Hypothalamus (tissue), 51 donors: ENCODE measurements at places on chromosomes 7 and 10.

DNA sequence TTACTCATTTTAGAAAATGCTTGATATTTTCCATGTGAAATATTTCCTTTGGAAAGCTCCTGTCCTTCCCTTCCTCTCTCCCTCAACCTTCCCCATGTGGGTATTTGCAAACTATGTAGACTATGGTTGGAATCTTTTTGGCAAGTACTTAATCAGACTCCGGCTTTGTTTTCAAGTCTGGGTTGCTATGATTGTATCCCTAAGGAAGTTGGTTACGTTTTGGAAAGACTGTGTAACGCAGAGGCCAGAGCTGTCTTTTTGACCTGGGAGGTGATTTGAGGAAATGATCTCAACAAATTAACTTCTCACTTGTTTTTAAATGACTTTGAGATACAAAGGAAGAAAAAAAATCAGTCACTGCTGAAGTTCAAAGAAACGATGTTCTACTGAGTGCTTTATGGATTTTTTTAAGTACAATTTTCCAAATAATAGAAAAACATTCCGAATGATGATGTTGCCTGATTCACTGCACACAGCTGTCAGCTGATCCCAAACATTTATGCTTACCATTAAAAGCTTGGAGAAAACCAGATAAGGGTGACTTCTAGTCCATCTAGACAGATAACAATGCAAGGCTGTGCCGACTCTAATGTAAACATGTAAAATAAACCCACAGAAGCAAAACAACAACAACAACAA lies 145.5 kb upstream of the CELF2 start:
- DNase-seq, result no peak

DNA sequence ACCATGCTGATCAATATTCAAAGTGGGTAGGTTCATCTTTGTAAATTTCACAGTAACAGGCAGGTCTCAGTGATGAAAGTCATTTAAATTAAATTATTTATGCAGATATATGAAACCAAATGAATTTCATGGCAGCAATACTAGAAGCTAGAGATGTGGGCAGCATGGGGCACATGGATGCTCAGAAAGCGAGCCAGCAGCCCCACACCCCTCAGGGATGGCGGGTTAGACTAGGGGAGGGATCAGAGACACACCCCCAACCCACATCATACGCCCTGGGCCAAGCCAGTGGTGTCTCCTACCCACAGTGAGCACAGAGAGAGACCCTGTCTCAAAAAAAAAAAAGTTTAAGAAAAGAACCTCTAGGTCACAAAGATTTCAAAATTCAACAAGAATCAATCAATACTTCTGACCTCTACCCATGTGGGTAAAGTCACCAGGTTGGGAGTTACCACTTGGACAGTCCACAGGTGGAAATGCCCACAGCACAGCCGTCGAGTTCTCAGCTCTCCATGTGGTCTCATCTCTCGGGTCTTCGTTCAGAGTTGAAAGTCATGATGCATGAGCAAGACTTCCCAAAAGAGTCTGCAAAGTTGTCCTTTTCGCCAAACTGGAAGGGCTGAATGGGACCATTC lies 79.3 kb upstream of the PPP2R2D start:
- DNase-seq, result no peak

DNA sequence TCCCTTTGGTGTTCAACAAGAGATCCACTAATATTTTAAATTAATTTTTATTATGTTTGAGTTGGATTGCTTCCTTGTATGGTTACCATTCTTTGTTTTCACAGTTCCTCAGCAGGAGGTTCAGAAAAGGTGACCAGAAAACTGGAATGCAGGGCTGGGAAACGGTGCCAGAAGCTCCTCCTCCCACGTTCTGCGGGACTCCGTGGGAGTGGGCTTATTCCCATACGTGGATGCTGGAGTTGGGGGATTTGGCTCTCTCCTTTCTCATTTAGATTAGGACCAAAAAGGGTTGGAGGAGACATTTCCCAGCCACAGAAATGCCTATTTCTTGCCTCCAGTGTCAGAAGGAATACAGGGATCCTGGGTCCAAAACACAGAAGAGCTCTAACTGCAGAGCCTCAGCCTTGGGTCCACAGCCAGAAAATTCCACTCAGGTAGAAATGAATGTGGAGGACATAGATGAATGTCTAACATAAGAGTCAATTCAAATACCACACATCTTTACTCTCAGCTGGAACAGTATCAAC lies 56.0 kb downstream of the SORBS1 start:
- DNase-seq, result no peak

- DNase-seq, result no peak
Measured at GRCh38 chr7:96833676-96834453, 124.2 kb upstream of the SEM1 start.

DNA sequence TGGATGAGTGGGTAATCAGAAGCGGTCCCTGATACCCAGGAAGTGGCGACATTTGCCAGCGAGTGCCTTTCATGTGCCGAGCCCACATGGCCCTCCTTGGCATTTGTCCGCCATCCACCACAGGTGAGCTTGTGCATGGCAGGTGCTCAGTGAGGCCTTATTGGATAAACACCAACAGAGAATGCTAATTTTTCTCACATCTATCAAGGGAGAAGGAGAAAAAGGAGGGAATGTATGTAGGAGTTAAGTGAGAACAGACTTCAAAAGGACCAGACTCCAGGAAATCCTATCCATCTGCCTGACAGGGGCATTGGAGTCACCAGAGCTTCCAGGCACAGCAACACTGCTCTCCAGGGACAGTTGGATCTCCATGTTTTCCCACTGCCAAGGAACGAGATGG lies 143.5 kb upstream of the ZMIZ1 start:
- DNase-seq, result no peak

DNA sequence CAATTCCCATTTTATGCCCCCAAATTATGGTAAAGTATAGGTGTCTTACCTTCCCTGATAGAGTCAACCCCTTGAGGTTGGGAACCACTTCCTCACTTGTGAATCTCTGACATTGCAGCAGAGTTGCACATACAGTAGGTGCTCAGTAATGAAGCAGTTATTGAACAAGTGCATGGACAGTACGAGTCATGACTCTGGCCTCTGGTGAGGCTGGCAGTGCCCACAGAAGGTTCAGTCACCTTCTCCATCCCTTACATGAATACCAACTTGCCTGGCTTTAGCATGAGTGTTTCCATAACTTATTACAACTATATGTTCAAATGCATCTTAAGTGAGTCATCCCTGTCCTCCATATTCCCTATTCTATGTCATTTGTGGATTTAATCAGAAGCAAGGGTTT lies 340.0 kb downstream of the ELMO1 start:
- no peak for DNase-seq

DNA sequence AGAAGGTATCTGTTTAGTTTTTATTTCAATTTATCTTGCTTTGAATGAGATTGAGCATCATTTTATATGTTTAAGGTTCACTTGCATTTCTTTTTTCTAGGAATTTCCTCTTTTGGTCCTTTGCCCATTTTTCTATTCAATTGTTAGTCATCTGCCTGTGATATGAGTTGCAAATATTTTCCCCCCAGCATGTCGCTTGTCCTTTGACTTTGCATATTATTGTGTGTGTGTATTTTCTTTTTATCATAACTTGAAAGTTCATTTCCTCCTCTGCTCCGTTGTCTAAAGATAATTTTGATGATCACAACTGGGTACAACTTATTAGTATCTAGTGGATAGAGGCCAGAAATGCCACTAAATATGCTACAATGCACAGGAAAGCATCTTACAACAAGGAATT lies 132.7 kb upstream of the MDFIC start:
- DNase-seq, result no peak

DNA sequence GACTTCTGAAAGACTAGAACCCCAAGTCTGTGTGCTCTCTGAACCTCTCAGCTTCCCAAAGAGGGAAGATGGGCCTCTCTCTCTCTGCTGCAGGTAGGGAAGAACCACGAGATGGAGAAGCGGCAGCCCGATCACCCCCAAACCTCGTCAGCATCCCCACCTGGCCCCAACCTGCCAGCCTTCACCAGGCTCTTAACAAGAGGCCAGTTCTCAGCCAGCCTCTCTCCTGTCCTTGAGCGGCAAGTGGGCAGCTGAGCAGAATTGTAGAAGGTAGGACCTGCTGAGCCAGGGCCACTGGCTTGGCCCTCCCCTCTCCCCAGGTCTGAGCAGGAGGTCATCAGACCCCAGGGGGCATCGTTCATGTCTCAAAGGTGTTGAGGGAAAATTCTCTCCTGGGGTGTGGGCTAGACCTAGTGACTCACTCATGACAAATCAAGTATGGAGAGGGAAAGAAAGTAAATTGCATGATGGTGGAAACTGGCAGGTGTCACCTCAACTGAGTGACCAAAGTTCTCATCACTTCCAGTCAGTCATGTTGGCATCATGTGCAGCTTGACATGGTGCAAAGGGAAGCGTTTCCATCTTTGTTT lies 92.0 kb upstream of the GPR26 start:
- DNase-seq, result no peak

DNA sequence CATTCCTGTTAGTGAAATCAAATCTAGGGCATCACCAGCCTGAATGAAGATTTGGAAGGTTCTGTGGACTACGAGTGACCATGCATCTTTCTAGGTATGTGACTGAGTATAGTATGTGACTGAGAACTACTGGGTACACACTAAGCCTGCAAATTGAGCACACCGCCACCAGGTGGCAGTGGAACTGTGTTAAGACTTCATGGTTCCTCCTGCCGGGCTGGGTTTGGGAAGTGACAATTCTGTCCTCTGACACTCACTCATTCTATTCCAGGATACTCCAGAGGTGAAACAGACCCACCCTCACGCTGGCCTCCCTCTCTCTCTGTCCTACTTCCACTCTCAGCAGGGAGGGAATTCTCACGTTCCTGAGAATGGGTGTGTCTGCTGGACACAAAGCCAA lies 84.0 kb upstream of the TMEM248 start:
- no peak for DNase-seq

GRCh38 chr7:116560021-116560970 lies 35.5 kb downstream of the CAV1 start:
- DNase-seq, result no peak

GRCh38 chr10:71753091-71753959 lies 20.0 kb downstream of the VSIR start:
- peak; percentile 44 for DNase-seq

DNA sequence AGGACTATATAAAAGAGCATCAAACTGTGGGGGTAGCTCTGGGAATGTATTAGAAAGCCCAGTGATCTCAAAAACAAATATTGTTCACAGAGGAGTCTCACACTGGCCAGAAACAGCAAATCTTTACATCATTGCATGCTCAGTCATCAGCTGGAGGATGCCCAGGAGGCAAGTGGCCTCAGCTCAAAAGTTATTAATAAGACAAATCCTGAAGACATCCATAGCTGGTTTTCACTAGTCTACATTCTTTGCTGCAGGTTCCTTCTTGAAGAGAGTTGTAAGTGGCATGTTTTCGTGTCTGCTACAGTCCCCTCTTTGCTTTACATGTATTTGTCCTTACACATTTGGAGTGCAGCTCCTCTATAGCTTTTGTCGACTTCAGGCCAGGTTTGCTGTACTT lies 8.6 kb upstream of the CCDC7 start:
- DNase-seq, result no peak

GRCh38 chr10:122419876-122420623 lies 34.4 kb upstream of the ARMS2 start:
- DNase-seq, result no peak

GRCh38 chr7:254337-255037 lies 35.5 kb upstream of the FOXL3 start:
- no peak for DNase-seq

GRCh38 chr10:108566316-108567107 lies 1356.8 kb downstream of the XPNPEP1 start:
- no peak for DNase-seq

- no peak for DNase-seq
Measured at GRCh38 chr10:7028809-7029166, 382.0 kb downstream of the SFMBT2 start.

- DNase-seq, result no peak
Measured at GRCh38 chr7:94368371-94368791, 26.3 kb upstream of the COL1A2 start.

- DNase-seq, result no peak
Measured at GRCh38 chr7:123494193-123494796, 40.1 kb downstream of the IQUB start.

DNA sequence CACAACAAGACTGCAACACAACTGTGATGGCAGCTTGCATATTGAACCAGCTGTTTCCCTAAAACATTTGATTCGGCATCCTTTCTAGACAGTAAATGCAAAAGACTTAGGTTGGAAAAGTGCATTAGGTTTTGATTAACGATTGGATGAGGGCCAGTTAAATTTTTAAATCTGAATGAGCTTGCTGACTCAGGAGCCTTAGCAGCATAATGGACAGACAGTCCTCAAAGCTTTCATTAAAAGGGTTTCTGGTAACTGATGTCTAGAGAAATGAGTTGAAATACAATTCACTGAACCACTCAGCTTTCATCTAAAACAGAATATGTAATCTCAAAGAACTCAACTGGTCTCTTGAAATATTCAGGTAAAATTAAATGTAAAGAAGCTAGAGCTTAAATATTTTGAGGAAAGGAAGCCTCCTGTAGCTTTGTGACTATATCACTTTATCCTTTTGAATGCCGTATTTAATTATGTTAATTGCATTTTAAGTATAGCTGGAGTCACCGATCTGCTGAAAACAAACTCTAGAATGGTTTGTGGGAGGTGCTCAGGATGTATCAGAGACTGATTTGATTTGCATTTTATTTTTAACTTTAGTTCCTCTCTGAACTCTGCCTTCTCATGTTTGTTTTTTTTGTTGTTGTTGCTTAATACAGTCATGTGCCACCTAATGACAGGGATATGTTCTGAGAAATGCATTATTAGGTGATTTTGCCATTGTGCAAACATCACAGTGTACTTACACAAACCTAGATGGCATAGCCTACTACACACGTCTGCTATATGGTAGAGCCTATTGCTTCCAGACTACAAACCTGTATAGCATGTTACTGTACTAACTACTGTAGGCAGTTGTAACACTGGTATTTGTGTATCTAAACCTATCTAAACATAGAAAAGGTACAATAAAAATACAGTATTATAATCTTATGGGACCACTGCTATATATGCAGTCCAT lies 29.2 kb upstream of the ATRNL1 start:
- DNase-seq, result no peak

DNA sequence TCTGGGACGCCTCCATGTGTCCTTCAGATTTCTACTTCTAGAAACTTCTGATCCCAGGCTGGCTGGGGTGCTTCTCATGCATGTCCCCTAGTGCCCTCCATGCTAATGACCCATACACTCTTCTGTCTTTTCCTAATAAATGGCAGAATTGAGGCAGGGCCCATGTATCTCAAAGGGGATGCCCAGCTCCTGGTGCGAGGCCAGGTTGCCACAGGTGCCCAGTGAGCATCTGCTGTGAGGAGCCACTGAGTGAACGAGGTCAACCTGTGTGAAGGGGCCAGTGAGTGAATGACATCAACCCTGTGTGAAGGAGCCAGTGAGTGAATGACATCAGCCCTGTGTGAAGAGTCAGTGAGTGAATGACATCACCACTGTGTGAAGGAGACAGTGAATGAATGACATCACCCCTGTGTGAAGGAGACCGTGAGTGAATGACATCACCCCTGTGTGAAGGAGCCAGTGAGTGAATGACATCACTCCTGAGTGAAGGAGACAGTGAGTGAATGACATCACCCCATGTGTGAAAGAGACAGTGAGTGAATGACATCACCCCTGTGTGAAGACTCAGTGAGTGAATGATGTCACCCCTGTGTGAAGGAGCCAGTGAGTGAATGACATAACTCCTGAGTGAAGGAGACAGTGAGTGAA lies 478.9 kb downstream of the PTPRN2 start:
- no peak for DNase-seq
